ENCODE measurements at places on chromosomes 7 and 10.

- no peak for DNase-seq
These were observed 53.7 kb downstream of the HIBADH start for GRCh38 chr7:27608776-27609495.

- no peak for DNase-seq
These were observed 47.3 kb upstream of the TECTB start for GRCh38 chr10:112235920-112236319.

GRCh38 chr7:33550363-33550762 is 355.0 kb upstream of the BMPER start:
- no peak for DNase-seq

DNA sequence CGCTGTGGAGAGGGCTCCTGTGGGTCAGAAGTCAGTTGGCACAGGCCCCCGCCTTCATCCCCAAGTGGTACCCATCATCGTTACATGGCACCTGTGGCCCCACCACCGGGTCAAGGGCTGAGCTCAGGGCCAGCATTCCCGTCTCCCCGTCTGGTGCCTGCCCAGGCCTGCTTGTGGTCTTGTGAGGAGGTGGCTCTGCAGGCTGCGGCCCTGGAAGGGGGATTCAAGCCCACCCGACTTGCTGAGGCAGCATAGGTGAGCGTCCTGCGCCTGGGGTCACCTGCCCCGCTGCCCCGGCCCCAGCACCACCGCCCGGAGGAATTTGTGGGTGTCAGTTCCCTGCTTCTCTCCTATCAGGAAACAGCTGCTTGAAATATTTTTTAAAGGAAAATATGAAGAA is 53.0 kb upstream of the EN2 start:
- no peak for DNase-seq

- no peak for DNase-seq
These were observed 18.0 kb downstream of the MACC1 start for GRCh38 chr7:20199015-20199737.

DNA sequence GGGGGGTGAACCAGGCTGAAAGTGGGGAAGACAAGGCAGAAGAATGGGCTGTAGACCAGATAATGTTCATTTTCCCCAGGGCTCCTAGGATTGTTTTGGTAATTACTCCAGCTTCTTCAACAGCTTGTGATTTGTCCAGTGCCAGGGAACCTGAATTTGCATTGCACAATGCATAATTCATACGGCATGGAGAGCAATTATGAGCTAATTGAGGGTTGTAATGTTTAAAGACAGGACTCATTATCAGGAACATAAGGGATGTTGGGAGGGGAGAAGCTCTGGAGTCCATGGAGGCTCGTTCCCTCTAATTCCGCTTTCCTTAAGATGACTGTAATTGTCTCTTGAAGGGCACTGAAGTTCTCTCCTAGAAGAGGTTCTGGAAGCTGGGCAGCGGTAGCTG is 405.0 kb upstream of the ZMIZ1 start:
- DNase-seq = no peak

DNA sequence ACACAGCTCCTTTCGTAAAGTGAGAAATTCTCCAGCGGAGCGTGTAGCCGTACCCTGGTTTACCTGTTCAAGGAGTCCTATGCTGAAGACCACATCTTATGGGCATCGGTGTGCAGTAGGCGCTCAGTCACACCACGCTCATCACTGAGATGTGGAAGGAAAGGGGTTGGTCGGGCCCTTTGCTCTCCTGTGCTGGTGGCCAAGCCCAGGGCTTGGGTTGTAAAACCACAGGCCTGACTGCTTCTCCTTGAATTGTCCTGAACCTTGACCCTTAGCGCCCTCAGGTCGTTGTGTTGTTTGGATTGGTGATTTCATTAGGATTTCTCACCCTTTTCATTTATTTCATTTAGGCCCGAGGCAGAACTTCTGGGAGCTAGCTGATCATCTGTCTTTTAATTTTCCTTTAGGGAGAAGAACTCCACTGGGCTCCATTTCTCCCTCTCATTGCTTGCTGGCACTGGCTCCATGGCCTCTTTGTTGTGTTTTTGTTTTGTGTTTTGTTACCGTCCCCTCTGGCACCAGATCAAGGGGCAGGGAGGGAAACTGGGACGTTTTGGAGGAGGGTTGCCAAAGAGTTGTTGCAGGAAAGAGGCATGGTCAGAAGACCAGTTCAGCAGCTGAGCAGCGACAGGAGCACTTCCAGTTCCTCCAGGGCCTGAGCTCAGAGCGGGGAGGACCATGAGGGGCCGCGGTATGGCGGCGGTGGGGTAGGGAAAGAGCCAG is 511.4 kb upstream of the GALNT17 start:
- DNase-seq = peak; percentile 22

GRCh38 chr10:64209561-64209960 is 688.4 kb downstream of the REEP3 start:
- no peak for DNase-seq

GRCh38 chr7:91083855-91084644 is 180.2 kb upstream of the FZD1 start:
- DNase-seq = no peak

GRCh38 chr7:111051832-111052231 is 39.1 kb upstream of the LRRN3 start:
- no peak for DNase-seq

DNA sequence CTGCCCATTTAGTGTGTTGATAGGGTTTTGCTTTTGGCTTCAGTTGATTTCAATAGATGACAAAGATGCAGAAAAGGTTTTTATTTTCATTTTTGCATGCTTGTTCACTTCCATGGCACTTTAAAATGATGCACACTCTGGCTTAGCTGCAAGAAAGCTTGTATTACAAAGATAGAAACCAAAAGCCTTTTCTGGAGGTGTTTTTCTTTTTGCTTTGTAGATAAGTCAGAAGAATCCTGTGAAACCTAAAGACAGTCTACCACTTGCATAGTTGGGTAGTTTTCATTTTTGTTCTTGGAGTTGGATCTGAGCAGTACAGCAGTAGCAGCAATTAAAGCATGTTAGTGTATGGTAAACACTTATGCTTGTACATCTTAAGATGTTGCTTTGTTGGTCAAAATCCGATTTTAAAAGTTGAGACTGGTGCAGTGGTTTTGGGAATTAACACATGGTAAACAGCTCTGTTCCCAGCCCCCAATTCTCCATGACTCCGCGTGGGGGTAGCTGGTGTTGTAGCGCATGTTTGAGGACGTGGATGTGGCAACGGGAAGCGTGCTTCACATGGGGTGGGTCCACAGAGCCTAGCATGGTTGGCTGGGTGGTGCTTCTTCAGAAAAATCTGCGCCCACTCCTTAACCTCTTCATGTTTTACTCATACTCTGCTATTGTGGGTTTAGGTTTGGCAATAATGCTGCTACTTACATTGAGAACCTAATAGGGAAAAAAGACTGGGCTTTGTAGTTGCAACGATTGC is 19.8 kb downstream of the CCNY start:
- DNase-seq = no peak

DNA sequence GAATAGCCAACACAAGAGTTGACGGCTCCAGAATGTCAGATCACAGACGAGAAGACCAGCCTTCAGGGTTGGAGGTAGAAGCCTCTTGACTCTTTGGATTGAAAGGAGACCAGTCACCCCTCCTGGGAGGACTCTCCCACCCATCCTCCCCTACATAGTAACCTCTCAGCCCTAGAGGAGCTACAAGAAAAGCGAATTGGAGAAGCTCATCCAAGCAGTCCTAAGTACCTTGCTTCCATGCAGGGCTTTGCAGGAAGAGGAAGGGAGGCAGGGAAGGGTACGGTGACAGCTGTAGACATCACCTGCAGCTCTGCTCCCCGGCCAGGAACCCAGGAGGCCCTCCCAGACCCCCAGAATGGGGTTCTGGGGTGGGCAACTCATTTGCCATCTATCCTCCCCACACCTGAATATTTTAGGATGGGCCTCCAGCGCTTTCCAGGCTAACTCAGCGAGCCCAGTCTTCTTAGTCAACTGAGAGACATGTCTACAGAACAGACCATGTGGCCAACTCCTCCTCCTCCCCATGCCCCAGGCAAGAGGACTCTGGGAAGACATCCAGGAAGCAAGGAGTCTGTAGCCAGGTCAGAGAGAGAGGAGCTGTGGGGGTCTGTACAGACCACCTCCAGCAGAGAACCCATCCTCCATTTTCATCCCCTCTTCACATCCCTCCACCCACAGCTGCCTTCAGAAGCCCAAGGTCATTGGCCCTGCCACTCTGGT is 55.6 kb upstream of the LBX1 start:
- DNase-seq = no peak

- no peak for DNase-seq
These were observed 300 bp downstream of the ARHGAP21 start for GRCh38 chr10:24723386-24723787.

- DNase-seq = no peak
These were observed 931.4 kb downstream of the IPMK start for GRCh38 chr10:57336341-57336740.

- no peak for DNase-seq
These were observed 14.9 kb downstream of the CCL26 start for GRCh38 chr7:75756991-75757676.

DNA sequence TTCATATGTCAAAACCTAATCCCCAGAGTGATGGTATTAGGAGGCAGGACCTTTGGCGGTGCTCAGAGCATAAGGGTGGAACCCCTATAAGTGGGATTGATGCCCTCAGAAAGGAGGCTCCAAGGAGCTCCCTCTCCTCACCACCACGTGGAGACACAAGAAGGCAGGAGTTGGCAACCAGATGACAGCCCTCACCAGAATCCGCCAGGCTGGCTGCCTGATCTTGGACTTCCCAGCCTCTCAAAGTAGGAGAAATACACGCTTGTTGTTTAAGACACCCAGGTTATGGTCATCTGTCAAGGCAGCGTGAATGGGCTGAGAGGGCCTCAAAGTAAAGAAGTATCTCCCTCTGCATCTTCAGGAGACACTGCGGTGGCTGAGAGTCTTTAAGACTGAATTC is 187.7 kb downstream of the TNS3 start:
- DNase-seq = no peak

DNA sequence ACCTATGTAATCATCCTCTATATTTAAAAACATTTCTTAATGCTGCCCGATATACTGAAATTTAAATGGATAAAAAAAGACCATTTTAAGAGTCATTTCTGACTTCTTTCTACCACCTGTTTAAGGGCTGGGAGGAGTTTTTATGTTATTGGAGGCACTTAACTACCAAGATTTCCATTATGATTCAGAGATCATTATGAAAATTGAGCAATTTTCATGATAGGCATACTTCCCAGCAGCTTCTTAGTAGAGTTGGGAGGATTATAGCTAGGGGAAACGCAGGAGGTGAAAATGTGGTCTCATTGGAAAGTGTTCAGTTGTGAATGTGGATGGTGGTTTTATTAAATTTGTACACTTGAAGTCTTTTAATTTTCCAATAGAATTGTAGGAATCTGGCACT is 28.4 kb upstream of the FAM204A start:
- DNase-seq = no peak

DNA sequence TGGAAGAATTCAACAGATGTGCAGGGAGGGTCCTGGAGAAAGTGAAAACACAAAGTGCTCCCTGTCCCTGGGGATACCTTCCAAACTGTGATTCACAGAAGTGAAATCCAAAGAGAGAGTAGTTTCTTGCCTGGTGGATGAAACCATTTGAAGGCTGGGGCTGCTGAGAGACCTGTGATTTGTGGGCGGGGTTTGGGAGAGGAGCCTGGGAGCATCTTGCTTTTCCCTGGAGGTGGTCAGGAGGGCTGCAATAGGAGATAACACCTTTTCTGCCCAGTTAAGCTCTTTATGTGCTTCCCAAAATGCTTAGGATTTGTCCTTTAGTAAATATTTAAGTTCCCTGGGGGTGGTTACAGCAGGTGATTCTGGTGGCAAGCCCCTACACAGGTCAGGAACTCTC is 105.3 kb upstream of the TPK1 start:
- no peak for DNase-seq

DNA sequence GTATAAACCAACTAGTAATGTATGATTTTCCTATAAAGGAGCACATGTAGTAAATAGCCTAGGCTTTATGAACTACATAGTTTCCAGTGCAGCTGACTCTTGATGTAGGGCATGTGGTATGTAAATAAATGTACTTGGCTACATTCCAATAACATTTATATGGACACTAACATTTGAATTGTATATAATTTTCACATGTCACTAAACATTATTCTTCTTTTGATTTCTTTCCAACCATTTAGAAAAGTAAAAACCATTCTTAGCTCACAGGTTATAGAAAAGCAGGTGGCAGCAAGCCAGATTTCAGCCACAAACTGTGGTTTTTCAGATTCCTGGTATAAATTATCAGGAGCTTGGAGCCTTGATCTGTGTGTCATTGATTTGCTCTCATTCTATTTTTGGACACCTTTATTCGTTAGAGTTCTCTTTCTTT is 1182.0 kb downstream of the CNTNAP2 start:
- no peak for DNase-seq

DNA sequence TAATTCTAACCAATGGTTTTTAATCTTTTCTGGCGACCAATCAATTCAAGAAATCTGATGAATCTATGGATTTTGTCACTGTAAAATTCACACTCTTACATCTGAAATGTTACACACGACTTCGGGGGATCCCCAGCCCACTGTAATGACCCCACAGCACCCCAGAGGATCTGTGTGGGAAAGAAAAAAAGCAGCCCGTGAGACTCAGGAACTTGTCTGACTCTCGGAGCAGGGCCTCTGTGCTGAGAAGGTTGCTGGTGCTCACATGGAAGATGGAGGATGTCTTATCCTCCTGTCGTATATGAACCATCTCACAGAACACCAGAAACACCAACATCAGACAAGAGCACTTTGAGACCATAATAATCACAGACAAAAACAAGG is 228.4 kb upstream of the INHBA start:
- no peak for DNase-seq

GRCh38 chr7:47552621-47553020 is 29.3 kb downstream of the TNS3 start:
- DNase-seq = no peak

DNA sequence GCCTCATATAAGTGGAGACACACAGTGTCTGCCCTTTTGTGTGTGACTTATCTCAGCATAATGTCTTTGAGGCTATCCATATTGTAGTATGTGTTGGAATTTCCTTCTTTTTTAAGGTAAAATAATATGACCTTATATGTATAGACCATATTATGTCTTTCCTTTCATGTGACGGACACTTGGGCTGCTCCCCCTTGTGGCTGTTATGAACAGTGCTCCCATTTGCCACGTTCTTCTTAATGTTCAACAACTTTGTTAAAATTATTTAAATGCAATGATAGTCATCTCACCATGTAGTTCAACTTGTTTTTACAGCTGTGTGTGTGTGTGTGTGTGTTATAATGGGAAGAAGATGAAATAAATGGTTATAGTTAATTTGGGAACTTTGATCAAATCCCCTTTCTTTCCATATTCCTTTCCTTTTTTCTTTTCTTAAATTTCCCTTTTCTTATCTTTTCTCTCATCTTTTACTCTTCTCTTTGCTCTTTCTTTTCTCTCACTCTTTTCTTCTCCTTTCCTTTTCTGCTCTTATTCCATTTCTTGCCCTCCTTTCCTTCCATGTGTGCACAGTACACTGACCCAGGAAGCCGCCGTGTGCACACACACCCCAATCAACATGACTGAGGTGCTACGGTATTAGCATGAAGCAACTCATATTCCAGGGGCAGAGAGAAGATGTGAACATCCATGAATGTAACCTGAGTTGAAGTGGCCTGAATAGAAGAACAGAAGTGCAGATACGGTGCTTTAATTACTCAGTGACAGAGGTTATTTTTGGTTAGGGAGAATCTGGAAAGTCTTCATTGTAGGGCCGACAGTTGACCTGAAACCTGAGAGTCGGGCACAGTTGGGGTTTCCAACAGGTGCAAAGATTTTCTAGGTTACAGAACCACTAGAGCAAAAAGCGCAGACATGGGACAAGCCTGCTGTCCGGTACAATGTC is 596.6 kb downstream of the SDK1 start:
- no peak for DNase-seq
